Stromal cell of bone marrow (primary cell): ENCODE measurements at places on chromosomes 6 and 20.

DNA sequence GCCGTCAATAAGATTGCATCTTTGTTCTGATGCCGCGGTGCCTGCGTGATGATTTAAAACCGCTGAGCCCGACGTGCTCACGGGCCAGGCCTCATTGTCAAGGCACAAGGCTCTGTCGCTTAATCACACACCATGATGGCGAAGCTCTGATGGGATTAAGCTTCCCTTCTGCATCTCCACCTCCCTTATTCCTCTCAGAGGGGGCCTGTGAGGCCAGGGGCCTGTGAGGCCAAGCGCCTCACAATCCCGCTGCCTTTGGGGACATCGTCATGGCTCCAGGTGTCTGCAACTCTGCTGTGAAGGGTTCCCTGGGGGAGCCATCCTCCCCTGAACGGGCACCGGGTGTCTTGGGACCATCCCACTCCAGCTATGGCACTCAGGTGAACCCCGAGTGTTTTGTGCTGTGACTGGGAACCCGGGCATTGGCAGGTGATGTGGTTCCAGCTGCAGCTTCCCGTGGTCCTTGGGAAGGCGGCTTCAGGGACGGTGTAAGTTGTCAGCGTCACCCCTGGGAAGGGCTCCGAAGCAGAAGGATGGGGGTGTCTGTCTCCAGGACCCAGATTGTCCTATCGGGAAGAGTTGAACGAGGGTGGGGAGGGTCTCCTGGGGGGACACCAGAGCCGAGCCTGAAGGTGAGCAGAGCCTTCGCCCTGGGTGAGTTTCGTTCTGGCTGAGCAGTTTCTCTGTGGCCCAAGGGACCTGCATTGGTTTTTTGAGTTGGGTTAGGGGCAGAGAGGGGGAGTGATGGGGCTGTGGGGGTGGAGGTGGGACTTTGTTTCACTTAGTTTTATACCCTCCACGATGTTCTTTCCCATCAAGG, 18.0 kb upstream of the BHLHE23 start:
- DNase-seq = no peak

- no peak for DNase-seq
Measured at GRCh38 chr6:3328796-3329195, 70.0 kb downstream of the PSMG4 start.

GRCh38 chr6:19391926-19392325, 445.2 kb upstream of the ID4 start:
- DNase-seq = no peak

DNA sequence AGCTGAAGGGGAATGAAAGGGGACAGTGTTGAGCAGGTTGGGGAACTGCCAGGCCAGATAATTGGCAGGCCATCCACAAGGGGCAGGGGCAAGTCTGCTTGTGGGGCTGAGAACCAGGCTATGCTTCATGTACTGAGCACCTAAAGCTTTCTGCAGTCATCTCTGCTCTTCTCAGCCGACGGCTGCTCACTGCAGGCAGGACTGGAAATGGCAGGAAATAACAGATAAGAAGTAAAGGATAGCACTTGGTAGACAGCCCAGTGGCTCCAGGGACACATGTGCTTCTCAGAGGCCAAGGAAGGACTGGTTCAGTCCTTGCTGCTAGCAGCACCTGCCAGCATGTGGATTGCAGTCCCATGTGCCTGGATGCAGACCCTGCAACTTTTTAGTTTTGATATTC, 89.8 kb downstream of the CD164 start:
- DNase-seq = no peak

DNA sequence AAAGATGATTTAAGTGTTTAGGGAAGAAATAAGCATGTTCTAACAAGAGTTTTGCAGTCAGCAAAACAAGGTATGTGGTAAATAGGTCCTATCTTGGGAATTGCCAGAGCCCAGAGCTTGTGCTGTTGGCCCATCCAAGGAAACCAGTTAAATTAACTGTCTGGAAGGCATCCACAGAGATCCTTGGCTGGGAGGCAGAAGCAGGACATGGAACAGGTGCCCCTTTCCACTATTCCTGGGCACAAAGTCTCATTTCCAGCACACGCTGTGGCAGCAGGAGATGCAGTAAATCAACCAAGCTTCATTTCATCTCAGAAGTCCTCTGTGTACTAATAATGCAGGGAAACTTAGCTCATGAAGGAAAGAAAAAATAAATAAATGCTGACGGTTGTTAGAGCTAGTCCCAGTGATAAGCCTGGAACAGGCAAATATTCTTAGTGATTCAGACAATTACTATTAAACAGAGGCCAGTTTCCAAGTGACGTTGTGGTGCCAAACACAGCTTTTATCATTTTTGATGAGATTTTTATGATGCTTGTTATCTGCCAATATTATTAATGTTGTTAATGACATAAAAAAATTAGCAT, 39.8 kb upstream of the SNAP25 start:
- no peak for DNase-seq

DNA sequence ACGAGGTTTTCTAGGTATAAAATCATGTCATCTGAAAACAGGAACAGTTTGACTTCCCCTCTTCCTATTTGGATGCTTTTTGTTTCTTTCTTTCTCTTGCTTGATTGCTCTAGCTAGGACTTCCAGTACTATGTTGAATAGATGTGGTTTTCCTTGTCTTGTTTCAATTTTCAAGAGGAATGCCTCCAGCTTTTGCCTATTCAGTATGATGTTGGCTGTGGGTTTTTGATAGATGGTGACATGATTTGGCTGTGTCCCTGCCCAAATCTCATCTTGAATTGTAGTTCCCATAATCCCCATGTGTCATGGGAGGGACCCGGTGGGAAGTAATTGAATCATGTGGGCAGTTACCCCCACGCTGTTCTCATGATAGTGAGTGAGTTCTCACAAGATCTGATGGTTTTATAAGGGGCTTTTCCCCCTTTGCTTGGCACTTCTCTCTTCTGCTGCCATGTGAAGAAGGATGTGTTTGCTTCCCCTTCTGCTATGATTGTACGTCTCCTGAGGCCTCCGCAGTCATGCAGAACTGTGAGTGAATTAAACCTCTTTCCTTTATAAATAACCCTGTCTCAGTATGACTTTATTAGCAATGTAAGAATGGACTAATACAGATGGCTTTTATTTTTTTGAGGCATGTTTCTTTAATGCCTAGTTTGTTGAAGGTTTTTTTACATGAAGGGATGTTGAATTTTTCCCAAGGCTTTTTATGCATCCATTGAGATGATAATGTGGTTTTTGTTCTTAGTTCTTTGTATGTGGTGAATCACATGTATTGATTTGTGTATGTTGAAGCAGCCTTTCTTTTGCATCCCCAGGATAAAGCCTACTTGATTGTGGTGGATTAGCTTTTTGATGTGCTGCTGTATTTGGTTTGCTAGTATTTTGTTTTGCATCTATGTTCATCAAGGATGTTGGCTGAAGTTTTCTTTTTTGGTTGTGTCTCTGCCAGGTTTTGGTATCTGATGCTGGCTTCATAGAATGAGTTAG, 239.1 kb downstream of the THBS2 start:
- DNase-seq = no peak

DNA sequence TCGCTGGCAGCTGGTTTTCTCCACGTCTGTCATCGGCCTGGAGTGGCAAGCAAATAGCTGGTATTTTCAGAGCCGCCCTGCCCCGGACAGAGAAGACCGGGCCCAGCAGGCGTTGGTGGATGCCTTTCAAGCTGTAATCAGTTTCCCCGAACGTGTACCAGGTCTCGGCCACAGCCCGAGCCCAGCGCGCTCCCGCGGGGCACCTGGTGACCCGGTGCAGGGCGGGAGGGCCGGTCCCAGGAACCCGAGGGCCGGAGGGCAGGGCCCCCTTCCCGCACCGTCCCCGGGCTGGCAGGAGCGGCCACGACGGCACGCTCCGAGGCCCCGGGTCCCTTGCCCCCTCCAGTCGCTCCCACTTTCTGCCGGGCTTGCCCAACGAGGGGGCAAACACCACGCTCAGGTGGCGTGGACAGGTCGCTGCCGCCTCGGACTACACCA, 348 bp upstream of the PYGB start:
- DNase-seq = no peak

DNA sequence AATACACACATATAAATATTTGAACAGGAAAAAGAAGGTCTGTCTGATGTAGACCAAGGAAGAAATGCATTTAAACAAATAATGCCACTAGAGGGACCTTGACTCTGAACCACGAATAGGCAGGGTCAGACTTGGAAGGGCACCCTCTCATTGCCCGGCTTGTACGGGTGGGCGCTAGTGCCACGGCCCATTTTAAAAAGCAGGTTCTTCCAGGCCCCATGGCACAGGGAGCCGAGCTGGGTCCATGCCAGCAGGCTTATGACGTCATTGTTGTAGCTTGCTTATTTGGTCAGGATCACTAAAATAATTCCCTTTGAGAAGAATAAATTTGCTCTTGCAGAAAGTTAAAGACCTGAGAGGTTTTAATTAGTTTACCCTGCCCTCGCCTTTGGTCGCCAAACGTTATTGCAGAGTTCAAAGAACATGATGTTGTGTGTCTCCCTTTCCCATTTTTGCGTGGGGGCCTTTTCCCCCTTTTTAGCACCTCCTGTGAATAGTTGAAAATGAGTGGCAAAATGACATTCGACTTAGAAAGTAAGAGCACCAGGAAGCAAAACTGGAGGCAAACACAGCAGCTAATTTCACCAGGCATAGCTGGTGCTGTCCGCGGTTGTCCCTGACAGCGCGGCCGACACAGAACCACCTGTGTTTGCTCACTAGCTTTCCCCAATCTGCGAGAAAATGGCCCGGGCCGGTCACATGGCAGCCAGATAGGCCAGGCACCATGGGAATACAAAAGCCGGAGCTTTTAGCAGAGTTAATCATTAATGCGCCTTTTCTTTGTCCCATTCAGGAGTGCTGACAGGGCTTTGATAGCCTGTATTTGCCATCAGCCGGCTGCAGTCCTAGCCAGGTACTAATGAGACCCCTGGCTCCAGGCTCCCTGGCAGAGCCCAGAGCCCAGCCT, 93.8 kb downstream of the FOXA2 start:
- DNase-seq = no peak

DNA sequence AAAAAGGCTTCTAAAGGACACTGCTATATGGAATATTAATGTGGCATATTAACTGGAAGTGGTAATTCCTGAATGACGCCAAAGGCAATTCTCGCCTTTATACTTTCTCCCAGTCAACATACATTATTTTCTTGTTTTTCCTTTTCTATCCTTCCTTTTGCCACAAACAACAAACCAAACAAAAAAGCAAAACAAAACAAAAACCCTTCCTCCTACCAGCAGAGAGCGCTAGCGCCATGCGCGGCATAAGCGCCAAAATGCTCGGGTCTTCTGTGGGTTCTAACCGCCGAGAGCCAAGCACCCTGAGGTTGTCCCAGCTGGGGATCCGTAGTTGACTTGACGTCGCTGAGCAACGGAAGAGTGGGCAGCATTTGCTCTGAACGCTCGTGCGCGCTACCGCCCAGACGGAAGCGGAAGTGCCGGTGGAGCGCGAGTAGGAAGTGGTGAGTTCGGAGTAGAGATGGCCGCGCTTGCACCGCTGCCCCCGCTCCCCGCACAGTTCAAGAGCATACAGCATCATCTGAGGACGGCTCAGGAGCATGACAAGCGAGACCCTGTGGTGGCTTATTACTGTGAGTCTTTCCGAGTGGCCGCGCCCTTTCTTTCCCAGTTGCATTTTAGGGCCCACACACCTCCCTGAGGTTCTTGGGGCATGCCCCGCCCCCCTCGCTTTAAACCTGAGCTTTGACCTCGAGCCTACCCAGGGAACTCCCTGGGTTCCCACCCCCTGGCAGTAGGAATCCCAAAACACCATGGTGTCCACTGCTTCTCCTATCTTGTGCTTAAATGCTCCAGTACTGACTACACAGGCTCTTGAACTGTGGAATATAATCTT, at the start of the genes NMBR and VTA1:
TSS of gene NMBR (minus strand) at position 295 of the 835 bp plus-strand sequence. CDS start 58,464 bp downstream, outside the sequence.
TSS of gene VTA1 (plus strand) at position 436 of the 835 bp plus-strand sequence. CDS start at position 461, 25 bp downstream.
- DNase-seq = peak; percentile 99

DNA sequence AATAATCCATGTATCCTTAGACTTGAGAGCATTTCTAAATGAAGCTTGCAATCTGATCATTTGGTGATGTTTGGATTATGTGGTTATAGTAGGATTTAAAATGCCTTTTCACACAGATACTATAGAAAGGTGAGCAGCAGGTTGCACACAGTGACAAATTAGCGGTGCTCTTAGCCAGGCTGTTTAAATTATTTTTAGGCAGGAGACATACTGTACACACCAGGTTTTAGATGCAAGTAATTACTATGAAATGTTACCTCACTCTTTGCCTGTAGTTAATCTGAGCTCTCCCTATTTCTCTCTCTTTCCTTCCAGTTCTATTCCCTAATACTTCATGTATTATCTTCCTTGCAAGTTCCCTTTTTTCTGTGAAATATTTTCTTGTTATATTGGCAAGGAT, 191.7 kb downstream of the RIMS1 start:
- DNase-seq = no peak

GRCh38 chr20:10954908-10955580, 281.2 kb upstream of the JAG1 start:
- DNase-seq = no peak

- no peak for DNase-seq
Measured at GRCh38 chr6:49635480-49635879, 1.2 kb downstream of the RHAG start.

DNA sequence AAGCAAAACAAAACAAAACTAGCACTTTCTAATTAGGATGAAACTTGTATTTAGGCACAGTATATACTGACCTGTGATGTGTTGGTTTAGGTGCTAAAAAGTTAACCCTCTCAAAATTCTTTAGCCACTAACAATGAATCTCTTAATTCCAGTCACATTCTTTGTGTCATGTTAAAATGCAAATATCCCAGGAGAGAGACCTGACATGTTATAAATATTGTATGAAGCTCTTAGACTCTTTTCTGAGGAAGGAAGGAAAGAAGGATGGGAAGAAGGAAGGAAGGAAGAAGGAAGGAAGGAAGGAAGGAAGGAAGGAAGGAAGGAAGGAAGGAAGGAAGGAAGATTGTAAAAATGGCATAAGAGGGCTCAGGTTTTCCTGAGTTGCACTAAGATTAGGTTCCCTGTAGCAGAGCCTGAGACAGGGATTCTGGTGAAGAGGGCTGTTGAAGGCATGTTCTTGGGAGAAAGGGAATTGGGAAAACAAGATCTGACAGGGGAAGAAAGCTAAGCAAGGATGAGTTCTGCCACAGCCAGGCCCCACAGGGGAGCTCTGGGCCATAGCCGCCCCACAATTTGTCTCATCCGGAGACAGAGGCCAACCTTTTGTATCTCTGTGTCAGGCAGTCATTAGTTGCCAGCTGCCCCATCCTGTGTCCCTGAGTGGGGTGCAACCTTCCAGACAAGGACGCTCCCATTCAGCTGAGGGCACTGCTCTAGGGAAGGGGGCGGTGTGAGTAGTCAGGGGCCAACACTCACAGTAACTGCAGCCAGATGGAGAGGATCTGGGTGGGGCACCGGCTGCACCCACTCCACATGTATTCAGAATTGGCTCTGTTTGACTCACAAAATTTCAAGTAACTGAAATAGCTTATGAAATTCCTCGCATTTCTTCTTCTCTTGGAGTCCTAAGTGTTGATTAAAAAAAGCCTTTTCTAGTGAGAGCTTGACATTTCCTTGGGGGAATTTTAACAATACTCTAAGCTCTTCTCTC, 189.3 kb upstream of the ARG1 start:
- no peak for DNase-seq
